ENCODE measurements at places on chromosomes 4 and X.
A peak's percentile ranks its signal among the peaks of the same experiment; 100 is the strongest.

DNA sequence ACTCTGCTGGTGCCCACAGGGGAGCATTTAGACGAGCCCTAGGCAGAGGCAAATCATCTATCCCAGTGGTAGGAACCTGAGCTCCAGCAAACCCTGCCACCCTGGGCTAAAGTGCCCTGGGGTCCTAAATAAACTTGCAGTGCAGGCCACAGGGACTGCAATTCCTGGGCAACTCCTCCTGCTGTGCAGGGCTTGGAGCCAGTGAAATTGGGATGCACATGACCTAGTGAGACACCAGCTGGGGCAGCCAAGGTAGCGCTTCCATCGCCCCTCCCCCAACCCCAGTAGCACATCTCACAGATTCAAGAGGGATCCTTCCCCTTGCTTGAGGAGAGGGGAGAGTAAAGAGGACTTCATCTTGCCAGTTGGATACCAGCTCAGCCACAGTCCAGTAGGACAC lies 44.1 kb downstream of the CHRNA9 start:
- no peak for DNase-seq

GRCh38 chr4:77599378-77599777 lies 6.2 kb upstream of the CXCL13 start:
- no peak for DNase-seq

DNA sequence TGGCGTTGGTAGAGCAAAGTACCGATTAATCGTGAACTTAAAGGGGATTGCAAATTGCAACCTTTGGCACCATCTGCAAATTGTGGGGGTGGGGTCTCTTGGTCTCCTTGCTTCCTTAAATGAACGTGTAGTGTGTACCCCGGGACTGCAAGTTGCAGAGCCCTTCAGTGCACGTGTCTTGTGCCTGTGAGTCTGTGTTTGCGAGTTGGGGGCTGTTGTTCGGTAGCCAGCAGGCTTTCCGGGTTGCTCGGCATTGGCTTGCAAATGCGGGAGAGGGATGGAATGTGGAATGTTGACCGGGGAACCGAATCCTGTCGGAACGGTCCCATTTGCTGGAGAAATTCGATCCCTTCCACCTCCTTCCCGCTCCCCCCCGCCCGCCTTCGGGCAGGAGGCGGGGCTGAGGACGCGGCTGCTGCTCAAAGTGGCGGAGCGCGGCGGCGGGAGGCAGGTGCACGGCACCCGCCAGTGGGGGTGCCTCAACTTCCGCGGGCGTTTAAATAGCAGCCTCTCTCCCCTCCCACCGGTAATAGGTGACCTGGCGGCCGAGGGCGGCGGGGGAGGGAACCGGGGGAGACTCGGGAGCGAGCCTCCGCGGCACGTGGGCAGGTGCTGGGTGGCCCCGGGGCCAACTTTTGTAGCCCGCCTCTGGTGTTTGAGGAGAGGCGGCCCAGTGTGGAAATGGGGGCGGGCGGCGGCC lies 1.5 kb downstream of the JADE1 start:
- DNase-seq: peak; percentile 69

- no peak for DNase-seq
Measured at GRCh38 chr4:118346495-118346894, 6.3 kb downstream of the PRSS12 start.

DNA sequence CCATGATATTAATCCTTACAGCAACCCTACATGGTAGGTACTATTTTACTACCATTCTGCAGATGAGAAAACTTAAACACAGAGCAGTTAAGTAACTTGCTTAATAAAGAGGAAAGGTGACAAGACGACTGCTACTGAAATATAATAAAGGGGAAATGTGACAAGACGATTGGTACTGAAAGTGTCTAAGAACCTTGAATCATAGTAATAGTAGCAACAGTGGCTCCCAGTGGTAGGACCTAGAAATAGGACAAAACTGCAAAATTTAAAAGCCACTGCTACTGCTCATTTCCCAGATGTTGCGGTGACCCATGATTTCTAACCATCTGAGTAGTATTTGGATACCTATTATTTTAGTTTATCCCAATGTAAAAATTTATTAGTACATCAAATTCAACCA lies 89.5 kb downstream of the TASL start:
- DNase-seq: peak; percentile 34

All from HTR-8/SVneo (cell line).